Omental fat pad (tissue), 4 donors: ENCODE measurements at places on chromosomes 1 and 21.

DNA sequence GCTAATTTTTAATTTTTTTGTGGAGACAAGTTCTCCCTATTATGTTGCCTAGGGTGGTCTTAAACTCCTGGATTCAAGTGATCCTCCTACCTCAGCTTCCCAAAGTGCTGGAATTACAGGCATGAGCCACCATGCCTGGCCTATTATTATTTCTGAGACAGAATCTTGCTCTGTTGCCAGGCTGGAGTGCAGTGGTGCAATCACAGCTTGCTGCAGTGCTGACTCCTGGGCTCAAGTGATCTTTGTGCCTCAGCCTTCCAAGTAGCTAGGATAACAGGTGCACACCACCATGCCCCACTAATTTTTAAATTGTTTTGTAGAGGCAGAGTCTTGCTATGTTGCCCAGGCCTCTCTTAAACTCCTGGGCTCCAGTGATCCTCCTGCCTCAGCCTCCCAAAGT, 196.3 kb downstream of the CAMTA1 start:
- no peak for DNase-seq

GRCh38 chr1:74699331-74699730, 25.7 kb upstream of the ERICH3 start:
- no peak for DNase-seq

DNA sequence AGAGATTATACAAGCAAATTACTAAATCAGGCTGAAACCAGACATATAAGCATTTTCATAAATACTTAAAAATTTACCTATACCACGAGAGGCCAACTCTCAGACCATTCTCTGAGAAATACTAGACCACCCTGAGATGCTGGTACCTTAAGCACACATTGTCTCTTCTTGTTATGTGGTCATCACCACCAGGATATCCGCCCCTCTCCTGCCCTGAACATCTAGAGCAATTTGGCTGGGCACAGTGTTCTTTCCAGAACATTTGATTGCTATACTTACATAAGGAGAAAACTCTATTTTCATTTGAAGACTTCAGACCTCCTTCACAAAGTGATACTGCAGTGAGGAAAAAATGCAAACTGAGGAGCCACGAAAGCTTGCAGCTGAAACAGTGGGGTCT, 36.2 kb upstream of the DUSP10 start:
- DNase-seq = no peak

GRCh38 chr1:200866521-200866920, 6.3 kb upstream of the GPR25 start:
- no peak for DNase-seq

DNA sequence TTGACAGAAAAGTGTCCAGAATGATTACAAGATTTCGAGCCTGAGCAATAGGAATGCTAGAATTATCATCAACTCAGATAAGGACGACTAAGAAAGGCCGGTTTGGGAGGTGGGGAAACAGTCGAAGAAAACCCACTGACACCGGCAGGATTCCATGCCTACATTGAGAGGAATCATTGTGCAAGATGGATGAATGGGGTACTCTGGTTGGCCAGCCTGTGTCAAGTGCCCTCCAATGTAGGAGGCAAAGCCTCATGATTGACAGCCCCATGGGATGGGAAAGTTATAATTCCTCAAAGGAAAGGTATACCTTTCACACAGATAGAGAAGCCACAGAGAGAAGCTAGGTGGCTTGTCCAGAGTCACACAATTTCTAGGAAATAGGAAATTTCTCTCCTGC, 153.5 kb upstream of the CTTNBP2NL start:
- no peak for DNase-seq

DNA sequence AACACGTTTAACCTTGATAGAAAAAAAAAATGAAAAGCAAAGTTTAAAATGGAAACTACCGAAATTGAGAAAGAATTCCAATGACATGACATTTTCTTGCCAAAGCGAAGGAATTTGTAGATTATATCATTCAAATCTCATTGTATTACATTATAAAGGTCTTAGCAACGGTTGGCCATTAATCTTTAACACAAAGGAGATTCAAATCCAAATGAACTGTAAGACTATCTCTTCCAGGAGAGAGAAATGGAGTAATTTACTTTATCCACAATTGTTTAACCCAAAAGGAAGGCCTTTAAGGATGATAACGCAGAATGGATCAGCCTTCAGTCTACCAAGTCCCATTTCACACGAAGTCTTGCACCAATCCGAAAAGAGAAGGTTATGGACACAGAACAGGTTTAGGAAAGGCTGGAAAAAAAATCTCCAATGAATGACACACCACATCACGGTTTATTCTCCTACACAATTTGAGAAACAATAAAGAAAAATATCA, 1.5 kb downstream of the ENAH start:
- DNase-seq = no peak

DNA sequence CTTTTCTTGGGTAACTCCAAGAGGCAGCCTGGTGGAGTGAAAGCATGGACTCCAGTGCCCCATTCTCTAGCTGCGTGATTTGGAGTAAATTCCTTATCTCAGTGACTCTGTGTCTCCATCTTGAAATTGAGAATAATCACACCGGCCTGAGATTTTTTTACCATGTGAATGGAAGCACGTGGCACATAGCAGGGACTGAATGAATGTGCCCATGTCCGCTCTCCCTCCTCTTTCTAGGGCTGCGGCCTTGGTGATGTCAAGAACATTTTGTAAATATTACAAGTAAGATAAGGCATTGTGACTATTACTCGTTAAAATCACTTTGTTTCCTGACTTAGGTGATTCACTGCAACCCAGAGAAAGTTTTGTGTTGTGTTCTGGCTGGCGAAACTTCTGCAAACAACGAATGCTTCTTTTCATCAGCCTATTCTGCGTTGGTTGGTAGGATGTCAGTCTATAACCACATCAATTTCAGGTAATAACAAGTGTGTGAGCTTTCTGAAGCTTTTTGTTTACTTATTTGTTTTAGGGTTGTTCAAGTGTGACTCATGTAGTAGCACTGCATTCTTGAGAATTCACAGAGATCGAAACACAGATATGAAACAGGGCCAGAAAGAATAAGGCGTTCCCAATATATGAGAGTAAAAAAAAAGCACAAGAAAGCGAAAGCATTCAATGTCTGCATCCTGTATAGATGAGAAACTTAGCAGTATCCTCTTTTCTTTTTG, 135.7 kb upstream of the SLC45A1 start:
- DNase-seq = no peak

DNA sequence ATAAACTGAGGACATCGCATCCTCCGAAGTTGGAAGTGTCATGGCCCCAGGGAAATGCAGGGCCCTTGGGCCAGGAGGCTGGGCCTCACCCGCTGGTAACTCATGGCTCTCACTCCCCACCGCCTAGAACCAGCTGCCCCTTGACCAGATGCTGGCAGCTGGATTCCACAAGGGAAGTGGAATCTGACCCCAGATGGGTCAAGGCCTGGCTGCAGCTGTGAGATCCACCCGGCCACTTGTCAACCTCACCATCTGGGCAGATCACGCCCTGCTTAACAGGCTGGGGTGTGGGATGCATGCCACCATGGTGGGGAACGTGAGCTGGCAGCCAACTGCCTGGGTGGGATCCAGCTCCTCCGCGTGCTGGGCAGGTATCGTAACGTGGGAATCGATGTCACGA, 25.5 kb downstream of the KCNAB2 start:
- no peak for DNase-seq

GRCh38 chr1:87224201-87224600, 104.5 kb upstream of the LMO4 start:
- no peak for DNase-seq

DNA sequence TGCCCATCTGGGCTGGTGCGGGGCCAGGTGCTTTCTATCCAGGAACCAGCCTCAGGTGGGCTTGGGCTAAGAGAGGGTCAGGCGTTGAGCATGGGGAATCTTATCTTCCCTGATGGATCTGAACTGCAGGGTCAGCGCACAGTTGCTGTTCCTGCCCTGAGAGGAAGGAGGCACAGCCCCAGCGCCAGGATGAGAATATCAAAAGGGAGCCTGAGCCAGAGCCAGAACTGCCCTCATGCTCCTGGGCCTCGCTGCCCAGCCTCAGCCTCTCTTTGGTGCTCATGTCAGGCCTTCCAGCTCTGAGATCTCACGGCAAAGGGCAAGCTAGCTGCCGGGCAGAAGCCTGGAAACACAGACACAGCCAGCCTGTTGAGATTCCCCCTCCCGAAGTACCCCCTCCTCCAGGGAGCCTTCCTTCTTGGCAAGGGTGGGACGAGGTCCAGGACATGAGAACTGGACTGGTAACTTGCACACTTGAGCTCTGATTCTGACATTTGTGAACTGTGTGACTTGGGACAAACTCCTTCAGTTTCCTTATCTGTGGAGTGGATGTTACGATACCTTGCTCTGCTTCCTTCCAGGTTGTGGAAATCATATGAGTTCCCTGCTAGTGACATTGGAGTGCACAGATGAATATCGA, 1.2 kb upstream of the LAD1 start:
- DNase-seq = no peak

GRCh38 chr1:245197121-245197520, 42.3 kb downstream of the KIF26B start:
- DNase-seq = no peak

DNA sequence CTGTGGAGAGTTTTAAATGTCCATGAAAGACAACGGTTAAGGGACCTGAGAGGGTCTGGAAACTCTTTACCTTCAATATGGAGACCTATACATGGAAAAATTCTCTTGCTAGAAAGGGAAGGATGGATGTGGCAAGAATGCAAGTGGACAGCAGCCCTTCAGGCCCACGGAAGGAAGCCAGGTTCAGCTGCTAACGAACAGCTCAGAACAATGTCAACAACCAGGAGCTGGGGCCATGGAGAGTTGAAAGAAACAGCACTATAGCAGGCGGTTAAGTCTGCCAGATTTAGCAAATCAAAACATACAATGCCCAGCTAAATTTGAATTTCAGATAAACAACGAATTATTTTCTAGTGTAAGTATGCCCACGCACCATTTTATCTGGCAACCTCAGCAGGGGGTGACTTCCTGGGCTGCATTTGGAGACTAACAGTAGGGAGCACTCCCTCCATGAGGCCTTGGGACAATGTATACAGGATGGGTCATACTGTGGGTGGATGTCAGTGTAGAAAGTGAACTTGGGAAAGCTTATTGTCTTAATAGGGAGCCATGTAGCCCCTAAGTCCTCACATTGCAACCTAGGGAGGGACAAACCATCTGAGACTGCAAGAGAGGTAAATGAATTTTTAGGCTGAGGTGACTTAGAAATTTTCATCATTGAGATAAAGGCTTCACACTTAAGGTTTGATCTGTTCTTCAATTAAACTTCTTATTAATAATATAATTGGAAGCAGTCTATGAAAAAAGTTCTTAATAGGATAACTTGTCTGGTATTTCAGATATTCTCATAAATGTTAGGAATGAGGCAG, 7.8 kb upstream of the H3-3A start:
- DNase-seq = no peak

GRCh38 chr1:112798292-112798691, 83.2 kb upstream of the PPM1J start:
- DNase-seq = no peak

GRCh38 chr1:145702826-145703225, 4.3 kb downstream of the PDZK1 start:
- DNase-seq = no peak

- no peak for DNase-seq
These were observed 18.8 kb downstream of the DEGS1 start for GRCh38 chr1:224201853-224202252.

- no peak for DNase-seq
These were observed 1652.2 kb downstream of the BRINP3 start for GRCh38 chr1:188825471-188825870.

GRCh38 chr21:31473685-31474345, 129.8 kb upstream of the TIAM1 start:
- no peak for DNase-seq

DNA sequence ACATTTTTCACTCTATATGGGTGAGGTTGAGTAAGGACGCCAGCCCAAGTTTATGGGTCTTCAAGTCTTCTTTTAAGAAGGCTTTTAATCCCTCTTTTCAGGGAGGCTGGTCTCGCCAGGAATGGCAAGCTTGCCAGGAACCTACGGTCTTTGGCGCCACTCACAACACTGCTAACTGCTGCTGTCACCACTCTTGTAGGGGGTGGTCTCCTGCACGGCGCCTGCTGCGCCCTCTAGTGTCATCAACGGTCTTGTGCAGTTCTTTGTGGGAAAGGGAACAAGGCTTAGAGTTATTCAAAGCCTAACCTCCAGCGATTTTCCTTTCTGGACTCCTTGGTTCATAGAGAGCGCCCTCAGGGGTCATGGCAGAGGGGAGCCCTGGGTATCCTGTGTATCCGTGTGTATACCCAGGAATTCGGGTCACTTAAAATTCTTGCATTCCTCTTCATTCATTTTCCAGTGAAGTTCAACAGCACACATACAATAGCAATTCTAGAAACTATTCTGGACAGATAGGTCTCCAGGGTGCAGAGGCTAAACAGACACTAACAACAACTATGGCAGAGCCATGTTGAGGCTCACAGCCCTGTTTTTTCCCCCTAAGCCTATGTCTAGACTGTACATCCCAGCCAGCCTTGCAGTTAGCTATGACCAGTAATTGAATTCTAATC, 392.8 kb upstream of the CAMK1G start:
- DNase-seq = no peak

DNA sequence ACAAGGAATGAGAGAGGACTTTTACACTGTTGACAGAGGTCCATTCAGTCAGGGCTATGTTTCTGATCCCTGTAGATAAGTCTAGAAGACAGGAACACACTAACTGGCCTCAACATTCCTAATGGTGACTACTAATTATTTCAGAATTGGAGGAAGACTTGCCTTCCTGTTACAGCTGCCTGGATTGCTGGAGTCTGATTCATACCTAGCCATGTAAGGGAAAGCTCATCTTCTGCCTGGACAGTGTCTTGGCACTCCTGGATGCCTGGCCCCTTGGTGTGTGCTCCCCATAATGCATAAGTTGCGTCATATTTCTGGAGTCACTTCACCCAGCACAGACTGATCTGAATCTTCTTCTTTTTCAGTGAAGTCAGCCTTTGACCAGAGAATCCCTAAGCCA, 326.0 kb upstream of the RUNX1 start:
- no peak for DNase-seq

DNA sequence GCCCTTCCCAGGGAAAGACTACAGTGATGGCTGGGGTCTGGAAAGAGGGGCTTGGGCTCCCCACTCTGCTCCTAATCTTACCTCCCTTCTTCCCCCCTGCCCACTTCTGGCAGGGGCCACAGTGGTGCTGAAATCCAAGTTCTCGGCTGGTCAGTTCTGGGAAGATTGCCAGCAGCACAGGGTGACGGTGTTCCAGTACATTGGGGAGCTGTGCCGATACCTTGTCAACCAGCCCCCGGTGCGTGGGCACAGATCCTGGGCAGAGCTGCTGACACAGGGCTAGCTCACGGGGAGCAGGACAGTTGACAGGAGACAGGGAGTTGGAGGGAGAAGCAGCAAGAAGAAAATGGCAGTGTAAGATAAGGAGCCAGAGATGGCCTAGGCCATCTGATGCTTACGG, 2.4 kb downstream of the SLC27A3 start:
- DNase-seq = no peak

GRCh38 chr1:15089258-15089992, 64.1 kb upstream of the TMEM51 start:
- DNase-seq = no peak

GRCh38 chr1:33971913-33972312, 108.0 kb downstream of the HMGB4 start:
- DNase-seq = no peak
